Occipital lobe (tissue), 3 donors: ENCODE measurements at places on chromosomes 2 and 18.

- DNase-seq = no peak
Observed at GRCh38 chr2:26758790-26759321, 5.2 kb upstream of the SLC35F6 start.

DNA sequence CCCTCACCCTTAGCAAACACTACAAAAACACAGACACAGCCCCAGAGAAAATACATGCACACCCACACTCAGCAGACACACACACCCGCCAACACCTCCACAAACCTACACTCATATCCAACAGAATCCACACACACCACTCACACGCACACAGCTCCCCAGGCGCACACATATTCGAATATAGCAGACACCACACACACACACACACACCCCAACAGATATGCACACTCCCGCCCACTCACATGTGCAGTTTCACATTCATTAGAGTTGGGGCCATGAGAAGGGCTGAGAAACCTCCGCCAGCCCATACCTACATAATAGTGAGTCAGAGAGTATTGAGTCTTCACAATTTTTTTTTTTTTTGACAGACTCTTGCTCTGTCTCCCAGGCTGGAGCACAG lies 29.4 kb upstream of the NOTO start:
- DNase-seq = peak; percentile 14

DNA sequence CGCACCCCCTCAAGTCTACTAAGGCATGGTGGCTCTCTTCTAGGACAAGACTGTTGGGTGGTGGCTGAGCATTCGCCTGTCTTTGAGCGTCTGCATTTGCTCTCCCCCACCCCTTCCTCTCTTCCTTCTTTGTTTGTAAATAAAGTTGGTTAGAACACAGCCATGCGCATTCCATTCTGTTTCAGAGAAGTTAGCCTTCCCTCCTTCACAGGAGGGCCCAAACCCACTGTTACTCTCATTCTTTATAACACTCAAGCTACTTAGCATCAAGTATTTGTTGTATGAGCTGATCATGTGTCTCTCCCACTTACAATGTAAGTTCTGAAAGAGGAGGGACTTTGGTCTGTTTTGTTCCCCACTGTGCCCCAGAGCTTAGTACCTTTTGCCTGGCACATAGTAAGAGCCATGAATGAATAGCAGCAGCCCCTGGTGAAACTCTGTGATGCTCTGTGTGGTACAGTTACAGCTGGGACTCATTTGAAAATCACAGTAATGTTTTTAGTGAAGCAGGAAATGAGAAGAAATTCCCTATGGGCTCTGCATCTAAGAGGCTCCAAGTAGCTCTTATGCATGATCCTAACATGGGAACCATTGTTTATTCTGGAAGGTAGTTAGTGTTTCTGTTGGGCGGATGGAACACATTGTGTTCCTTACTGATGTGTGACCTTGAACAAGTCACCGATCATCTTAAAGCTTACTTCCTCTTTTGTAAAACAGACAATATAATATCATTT lies 7.7 kb downstream of the MGAT5 start:
- DNase-seq = no peak

DNA sequence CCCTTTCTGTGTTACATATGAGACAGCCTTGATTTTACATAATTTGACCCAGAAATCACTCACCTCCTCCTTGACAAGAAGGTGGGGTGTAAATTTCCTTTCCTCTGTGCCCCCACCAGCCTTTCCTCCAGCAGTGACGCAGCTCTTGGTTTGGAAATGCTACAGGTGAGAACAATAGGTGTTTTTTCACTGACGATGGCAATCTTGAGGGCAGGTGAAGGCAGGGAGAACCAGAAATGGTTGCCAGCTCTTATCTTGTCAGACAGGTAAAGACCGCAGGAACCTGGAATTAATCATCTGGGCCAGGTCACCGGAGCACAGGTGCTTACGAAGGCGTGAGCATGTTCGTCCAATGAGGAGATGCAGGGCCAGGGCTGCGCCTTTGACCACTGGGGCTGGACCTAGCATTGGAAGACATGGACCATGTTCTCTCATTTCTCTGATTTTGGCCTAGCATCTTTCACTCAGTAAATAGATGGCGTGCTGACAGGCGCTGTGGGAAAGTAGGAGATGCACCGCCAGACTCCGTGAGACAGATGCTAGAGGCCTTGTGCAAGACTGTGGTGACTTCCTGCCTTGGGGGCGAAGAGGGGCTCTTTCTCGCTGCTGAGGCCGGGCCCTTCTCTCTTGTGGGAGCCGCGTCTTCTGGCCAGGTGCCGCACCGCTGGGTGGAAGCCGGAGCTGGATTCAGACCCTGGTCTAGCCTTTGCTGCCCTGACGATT lies 4.0 kb downstream of the CIDEA start:
- DNase-seq = no peak

- DNase-seq = no peak
Observed at GRCh38 chr2:166331468-166331867, 44.3 kb downstream of the SCN9A start.

DNA sequence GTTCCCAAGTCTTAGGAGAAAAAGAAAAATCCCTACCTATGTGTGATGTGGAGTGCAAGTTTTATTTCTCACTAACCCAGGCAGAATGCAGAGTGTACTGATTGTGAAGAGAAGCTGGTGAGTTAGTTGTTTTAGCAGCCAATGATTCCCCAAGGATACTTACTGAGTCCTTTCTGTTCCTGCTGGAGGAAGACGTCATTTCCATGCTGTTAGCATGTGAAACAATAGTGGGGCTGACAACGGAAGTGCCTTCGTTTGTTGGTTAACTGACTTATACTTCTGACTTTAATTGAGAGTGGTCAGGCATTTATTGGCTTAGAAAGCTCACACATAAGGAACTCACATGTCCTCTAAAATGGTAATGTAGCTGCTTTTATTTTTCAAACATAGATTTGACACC lies 180.6 kb downstream of the MC4R start:
- no peak for DNase-seq

DNA sequence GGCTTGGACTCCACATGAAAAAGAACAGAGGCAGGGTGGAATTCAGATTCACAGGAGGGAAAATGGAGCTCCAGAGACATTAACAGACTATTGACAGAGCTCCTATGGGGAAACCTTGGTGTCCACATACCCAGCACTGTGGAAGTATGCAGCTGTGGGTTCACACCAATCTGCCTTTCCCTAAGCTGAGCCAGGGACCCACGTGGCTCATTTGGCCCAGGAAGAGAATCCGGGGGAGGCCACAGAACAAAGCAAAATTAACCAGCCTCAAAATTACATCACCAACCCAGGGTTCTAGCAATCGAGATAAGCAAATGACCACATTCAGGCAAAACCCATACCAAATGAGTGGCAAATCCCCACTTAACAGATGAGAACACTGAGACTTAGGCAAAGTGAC lies 105.8 kb upstream of the TWIST2 start:
- no peak for DNase-seq
